ENCODE measurements at places on chromosomes 4 and X.
A peak's percentile ranks its signal among the peaks of the same experiment; 100 is the strongest.

GRCh38 chrX:12946406-12946805 lies 28.5 kb upstream of the TMSB4X start:
- no peak for DNase-seq

DNA sequence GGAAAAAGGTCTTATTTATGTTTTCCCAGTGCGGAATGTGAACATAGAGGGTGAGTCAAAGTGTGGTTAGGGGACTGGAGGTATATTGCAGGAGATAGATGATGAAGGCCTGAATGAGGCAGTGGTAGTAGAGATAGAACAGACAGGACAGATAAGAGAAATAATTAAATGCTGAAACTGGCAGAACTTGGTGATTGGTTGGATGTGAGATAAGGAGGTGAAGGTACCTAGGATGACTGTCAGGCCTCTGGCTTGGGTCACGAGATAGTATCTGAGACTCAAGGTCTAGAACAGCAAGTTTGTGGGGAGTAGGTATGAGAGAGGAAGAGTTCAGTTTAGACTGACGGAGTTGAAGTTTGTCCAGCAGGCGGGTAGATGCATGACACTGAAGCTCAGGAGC lies 3.5 kb downstream of the MND1 start:
- no peak for DNase-seq

DNA sequence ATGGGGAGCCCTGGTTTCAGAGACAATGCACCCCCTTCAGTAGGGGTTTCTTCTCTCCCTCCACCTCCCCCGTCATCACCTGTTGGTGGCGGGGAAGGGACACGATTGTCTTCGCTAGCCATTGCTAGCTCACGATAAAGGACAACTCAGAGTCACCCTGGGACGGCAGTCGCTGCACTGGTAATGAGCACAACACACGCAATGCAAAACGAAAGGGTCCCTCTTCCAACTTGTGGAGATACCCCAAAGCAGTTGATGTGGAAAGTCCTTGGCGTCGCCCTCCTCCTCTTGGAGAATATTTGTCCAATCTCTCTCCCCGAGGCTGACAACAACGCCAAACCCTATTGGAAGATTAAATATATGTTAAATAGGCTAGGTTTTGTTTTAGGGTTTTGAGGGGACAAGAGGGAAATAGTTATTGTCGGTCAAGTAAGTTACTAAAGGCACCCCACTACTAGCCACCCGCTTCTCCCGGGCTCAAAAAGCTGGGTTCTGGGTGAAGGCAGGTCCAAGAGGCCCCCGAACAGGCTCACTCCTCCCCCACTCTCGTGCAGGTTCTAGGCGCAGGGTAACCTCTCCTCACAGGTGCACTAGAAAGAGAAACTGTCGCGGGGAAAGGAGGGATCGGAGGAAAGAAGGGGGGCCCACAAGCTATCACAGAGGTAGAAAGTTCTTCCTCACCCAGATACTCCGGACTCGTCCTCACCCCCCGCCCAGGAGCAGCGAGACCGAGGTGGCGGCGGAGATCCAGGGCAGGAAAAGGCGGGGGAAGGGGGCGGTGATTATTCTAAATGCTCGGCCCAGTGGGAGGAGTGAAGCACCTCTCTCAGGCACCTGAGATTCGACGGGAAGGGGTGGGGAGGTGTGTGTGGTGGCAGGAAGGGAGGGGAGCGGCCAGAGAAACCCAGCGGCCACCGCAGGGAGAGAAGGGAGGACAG lies at the start of gene LRBA:
TSS of gene LRBA (minus strand) at position 764 of the 938 bp plus-strand sequence. CDS start at position 122, 642 bp downstream.
- peak; percentile 43 for DNase-seq

DNA sequence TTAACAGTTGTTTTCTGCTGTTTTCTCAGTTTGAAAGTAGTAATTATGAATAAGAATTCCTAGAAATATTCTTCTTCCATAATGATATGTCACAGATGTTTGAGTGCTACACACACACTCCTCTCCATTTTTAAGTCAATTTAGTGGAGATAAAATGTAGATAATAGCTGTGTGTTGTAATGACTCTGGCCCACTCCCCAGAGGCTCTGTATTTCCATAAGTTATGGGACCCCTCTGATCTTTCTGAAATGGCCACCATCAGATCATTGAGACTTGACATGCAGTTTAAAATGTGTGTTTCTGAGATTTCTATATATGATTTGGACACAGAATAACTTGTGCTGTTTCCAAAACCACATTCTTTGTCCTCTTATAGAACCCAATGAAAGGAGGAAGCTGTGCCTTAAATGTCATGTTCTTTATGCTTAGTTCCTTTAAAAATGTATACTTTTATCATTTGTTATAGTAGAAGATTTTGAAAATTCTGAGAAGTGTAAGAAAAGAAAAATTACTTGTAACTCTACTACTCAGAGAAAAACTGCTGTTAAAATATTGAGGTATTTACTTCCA lies 46.4 kb downstream of the GAB1 start:
- DNase-seq, result no peak

- no peak for DNase-seq
These were observed 366.7 kb upstream of the FAM241A start for GRCh38 chr4:111778543-111778942.

DNA sequence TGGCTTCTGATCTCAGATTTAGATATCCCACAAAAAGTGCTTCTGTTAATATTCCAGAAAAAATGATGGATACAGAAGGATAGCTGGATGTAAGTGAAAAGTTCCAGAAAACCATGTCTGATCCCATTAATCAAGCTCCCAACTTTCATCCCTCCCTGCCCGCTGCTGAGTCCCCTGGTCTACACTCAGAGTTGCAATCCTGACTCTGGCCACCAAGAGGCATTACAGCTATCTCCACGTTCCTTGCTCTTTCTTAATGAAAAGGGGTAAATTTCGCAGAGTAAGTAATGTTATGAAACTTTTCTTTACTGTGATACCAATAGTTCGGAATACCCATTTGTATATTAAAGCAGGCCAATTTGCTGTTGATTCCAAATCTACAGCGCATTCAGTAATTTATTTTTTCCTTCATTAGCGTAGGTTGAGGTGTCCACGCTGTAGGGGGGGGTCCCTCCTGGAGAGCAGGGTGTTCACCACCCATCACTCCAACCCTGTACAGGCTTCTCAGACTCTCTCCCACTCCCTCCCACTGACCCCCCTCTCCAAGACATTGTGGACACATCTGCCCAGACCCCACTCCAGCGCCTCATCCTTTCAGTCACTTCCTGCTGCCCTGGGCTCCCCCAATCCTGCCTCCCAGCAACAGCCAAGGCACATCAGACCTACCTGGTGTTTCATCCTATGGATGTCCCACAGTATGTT lies 55.1 kb downstream of the RAB40A start:
- DNase-seq, result no peak

DNA sequence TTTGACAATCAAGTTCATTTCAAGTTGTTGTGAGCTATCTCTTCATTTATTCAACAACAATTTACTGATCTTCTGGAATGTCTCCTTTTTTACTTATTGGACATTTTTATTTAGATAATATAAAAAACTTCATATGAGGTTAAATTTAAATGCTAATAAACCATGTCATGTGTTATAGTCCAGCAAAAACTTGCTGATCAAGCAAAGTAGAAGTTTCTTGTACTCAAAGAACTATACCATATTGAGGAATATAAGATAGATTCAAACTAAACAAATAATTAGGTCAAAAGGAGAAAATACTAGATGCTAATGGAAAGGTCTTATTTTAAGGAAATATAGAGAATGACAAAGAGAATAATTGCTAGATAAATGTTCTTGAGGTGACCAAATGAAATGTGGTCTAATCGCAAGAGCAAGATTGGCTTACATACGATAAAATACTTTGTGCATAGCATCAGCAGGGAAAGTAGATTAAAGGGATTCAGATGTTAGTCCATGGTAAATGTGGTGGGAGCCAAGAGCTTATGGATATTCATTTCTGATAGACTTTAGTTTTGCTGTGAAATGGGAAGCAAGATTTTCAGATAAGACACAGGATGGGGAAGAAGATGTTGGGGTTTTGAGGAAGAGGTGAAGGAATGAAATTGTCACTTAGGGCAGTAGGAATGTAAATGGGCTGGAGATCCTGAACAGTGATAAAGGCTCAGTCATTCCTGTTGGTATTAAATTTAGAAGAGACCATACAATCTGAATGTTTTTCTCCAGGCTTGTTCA lies 229.5 kb downstream of the MAPK10 start:
- DNase-seq, result no peak

- no peak for DNase-seq
These were observed 99.9 kb downstream of the SLIT2 start for GRCh38 chr4:20351360-20352162.

DNA sequence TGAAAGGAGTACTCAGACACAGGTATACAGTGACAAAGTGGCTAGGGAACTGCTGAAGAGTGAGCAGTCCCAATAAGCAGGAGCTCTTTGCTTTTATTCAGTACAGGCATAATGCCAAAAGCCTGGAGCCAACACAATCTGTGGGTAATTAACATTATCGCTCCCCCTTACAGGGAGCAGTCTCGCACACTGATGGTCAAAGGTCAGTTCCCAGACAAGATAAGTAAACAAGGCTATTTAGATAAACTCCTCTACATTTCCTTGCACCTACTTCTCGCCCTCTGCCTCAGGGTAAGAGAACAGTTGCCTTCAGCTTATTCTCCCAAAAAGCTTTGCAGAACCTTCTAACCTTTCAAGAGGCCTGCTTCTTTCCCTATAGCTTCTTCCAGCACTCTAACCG lies 73.9 kb upstream of the TAF9B start:
- DNase-seq, result no peak

- DNase-seq, result no peak
These were observed 15.0 kb upstream of the GSPT2 start for GRCh38 chrX:51728202-51728601.

DNA sequence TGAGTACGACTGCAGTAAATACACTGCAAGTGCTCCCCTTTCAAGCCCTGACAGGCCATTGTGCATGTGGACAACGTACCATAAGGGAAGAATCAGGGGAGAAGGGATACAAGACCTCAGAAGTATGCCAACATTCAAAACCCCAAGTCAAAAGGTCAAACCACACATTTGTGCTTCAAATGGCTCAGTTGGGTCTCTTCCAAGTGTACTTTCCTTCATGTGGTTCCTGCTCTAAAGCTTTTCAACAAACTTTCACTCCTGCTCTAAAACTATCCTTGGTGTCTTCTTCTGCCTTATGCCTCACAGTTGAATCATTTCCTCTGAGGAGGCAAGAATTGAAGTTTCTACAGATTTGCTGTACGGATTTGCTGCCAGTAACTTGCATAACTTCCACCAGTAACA lies 305.7 kb upstream of the SLIT2 start:
- no peak for DNase-seq

DNA sequence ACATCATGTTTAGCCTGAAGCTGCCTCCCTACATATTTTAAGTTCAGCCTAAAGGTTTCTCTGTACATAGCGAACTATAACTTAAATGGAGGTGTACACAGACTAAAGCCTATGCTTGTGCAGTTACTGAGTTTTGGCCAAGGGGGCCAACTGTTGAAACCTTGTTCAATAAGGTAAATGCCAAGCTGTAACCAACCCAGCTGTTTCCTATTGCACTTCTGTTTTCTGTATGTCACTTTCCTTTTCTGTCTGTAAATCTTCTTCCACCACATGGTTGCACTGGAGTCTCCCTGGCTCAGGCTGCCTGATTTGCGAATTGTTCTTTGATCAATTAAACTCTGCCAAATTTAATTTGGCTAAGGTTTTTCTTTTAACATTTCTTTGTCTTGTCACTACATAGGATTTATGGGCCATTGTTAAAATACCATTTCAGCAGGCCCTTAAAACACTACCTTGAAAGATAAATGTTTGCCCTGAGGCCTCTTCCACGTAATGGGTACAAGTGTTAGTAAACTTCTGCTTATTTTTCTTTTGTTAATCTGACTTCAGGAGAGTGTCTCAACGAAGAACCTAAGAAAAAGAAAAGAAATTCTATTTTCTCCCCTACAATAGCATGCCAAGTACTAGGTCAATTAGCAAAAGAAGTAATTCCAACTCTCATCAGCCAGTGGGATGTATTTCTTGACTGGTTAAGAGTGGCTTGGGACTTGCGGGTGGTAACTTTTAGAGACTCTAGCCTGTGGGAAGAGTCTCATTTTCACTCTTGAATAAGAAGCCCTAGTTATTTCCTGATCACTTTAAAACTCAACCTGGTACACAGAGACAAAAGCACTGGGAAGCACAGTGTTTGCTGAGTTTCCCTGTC lies 45.7 kb upstream of the PRSS12 start:
- no peak for DNase-seq

- no peak for DNase-seq
These were observed 6.3 kb upstream of the SGMS2 start for GRCh38 chr4:107818301-107818910.

GRCh38 chr4:10758906-10759305 lies 74.3 kb upstream of the CLNK start:
- DNase-seq, result no peak

GRCh38 chr4:86300516-86300915 lies 59.3 kb downstream of the MAPK10 start:
- DNase-seq, result no peak

- DNase-seq, result no peak
These were observed 38.8 kb upstream of the ARMCX5 start for GRCh38 chrX:102560423-102561068.

DNA sequence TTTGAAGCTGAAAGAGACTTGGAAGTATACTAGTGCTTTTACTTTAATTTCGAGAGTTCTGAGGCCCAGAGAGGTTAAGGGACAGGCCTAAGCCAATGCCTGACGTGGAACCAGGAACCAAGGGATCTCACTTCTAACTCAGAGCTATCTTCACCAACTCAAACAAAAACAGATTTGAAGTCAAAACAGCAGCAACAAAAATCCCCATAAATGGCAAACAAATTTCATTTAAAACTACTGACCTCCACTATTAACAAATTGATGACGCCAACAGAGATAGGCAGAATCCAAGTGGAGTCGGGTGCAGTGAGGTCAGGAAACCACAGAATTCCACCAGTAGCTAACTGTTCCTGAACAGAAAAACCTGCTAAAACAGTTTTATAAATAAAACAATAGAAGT lies 5.0 kb downstream of the COX18 start:
- no peak for DNase-seq

- DNase-seq, result no peak
These were observed 926.5 kb downstream of the PDHA2 start for GRCh38 chr4:96766359-96766758.

DNA sequence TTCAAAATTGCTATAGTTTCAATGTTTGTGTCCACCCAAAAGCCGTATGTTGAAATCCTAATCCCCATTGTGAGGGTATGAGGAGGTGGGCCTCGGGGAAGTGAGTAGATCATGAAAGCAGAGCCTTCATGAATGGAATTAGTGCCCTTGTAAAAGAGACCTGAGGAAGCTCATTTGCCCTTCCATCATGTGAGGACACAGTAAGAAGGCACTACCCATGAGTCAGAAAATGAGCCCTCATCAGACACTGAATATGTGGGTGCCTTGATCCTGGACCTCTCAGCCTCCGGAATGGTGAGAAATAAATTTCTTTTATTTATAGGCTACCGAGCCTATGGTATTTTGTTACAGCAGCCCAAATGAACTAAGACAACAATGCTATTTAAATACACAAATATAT lies 57.7 kb upstream of the EFHC2 start:
- DNase-seq, result no peak

- DNase-seq, result no peak
These were observed 107.6 kb upstream of the SMIM10 start for GRCh38 chrX:134883137-134883700.

GRCh38 chr4:113637363-113637762 lies 124.2 kb downstream of the CAMK2D start:
- DNase-seq, result no peak

- no peak for DNase-seq
These were observed 1.0 kb upstream of the SCLT1 start for GRCh38 chr4:129094347-129094746.

- no peak for DNase-seq
These were observed 194.0 kb upstream of the HHIP start for GRCh38 chr4:144451766-144452450.

- DNase-seq, result peak; percentile 67
These were observed 2184.4 kb upstream of the TENM3 start for GRCh38 chr4:180058691-180059215.
